Erythroblast (primary cell): ENCODE measurements at places on chromosomes 1 and 21.

DNA sequence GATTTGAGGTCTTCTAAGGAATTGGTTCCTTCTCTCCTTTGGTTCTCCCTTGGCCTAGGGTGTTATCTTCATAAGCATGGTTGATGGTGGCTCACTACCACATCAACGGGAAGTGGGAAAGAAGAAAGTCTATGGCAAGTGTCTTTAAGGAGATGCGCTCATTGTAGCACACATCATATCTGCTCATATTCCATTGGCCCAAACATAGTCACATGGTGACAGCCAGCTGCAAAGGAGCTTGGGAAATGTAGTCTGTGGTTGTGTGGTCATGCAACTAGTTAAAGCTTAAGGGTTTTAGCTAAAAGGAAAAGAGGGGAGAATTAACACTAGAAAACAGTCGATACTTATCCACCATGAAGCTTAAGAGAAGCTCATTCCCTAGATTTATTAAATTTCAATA lies 11.4 kb upstream of the MRPS6 start:
- no peak for DNase-seq

- DNase-seq, result no peak
Measured at GRCh38 chr1:231925864-231926263, 299.3 kb downstream of the DISC1 start.

GRCh38 chr1:194723067-194723466 lies 1536.7 kb upstream of the B3GALT2 start:
- DNase-seq, result no peak

DNA sequence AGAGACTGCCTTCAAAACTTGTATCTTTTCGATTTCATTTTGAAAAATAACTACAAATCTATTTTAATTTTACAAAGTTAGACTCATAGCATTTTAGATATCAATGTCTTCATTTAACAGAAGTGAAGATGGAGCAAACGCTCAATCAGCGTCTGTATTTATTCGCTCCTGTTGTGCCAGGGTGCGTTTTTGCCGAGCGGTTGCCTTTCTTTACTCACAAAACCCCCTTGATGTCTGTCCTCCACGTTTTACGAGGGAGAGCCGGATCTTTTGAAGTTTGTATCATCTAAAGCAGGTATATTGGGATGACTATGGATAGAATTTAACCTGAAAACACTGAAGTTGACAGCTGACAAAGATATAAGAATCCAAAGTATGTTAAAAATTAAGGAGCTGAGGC lies 44.6 kb downstream of the MRPL39 start:
- DNase-seq, result no peak

DNA sequence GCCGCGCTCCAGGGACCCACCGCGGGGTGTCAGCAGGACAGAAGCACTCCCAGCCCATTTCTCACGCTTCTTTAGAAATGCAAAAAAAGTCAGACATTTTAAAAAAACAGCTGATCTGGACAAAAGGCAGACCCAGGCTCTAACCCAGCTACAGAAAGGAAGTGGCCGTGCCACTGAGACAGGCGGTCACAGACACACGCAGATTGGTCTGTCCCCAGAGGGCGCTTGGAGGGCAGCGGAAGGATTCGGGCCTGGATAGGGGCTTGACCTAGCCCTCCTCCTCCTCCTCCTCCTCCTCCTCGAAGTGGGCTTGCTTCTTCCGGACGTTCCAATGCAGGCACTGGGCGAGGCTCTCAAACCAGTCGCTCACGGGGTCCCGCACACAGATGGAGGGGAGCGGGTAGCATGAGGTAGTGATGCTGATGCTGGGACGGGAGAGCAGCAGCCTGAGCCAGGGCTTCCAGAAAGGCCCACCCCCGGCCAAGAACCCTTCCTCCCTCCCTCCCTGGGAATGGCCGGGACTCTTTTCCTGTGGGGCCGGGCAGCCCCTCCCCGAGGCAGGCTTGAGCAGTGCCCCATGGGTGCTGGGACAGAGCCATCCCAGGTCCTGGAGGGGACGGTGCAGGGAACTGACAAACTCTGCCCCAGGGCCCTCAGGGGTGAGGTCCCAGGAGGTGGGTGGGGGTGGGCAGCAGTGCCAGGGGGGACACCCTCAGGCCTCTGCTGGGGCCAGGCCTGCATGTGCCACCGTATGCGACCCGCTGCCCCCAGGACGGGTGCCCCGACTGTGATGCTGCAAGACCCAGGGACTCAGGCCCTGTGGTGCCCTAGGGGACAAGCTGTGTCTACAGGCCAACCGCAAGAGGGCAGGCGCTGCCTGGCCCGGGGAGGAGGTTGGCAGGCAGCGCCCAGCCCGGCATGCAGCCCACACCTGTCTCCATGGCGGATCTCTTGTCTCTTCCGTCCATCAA lies 25.3 kb downstream of the NADK start:
- no peak for DNase-seq

DNA sequence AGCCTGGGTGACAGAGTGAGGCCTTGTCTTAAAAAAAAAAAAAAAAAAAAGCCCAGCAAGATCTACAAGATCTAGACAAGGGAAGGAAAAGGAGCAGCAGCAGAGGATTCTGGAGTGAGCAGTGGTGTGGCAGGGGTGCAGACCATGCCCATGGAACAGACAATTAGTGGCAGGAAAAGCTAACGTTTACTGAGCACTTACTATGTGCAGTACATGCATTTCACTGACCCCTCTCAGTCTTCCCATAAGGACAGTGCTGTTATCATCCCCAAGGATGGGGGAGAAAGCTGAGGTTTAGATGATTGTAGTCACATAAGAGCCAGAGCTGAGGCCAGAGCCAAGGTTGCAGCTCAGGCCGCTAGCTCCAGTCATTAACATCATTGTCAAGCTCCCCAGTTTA lies 5.9 kb downstream of the PODN start:
- DNase-seq, result no peak

DNA sequence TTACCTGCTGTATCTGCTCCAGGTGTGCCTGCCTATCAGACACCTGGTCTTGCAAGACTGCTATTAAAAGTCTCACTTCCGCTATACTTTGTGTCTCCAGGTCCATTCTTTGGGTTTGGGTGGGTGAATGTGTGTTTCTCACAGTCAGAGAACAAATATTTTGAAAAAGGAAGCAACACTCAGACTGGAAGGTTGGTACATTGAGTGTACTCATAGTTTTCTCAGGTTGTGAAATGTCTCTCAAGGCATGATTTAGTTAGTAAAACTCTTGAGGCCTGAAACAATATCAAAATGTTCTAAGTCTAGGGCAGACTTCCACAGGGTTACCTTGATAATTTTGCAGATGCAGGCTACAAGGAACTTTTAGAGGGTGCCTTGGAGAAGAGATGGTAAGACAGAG lies 429.9 kb upstream of the ZRANB2 start:
- DNase-seq, result no peak

- DNase-seq, result no peak
Measured at GRCh38 chr1:78370356-78370755, 120.4 kb upstream of the PTGFR start.

GRCh38 chr1:106700211-106700610 lies 356.3 kb upstream of the PRMT6 start:
- DNase-seq, result no peak

DNA sequence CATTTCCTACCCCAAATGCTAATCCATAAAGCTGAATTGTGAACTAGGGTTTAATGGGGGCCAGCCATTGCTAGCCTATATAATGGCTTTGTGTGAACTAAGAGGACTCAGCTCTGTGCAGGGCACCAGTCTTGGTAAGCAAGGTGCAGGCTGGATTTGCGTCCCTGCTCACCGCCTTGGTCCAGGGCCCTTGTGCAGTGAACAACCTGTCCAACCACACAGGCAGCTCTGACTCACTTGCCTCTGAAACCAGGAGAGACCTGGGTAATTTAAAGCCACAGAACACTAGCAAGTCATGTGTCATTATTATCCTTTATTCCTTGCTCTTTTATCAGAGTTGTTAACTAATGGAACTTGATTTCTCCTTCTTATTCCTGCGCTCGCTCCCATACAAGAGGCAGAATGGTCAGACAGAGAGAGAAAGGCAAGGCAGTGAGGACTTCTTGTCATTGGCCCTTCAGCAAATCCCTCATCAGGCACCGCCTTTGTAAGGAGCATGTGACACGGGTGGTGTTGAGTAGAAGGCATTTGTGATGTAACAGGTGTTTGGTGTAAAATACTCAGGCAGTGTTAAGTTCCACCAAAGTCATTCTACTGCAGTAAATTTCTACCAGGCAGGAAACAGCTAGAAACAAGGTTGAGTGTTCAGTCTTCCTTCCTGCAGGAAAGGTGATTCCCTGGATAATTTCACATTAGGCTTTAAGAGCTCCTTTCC lies 67.3 kb upstream of the OLIG2 start:
- no peak for DNase-seq

DNA sequence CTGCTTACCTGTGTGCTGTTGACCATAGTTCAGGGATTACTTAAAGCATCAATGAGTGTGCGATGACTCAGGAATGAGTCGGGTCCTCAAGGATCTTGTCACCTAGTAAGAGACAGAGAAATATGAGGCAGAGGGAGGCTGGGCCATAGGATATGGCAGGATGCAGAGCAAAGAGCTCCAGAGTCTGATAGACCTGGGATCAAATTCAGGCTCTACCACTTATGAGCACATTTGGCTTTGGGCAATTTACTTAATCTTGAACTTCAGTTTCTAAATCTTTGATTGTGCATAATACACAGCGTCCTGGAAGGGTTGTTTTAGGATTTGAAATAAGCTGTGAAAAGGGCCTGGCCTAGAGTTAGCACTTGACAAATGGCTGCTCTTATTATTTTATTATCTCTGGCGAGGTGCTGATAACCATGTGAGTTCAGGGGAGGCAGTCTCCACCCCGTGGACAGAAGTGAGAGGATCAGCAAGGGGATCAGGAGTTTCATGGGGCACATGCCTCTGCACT lies 94.5 kb downstream of the ROR1 start:
- peak; percentile 4 for DNase-seq

DNA sequence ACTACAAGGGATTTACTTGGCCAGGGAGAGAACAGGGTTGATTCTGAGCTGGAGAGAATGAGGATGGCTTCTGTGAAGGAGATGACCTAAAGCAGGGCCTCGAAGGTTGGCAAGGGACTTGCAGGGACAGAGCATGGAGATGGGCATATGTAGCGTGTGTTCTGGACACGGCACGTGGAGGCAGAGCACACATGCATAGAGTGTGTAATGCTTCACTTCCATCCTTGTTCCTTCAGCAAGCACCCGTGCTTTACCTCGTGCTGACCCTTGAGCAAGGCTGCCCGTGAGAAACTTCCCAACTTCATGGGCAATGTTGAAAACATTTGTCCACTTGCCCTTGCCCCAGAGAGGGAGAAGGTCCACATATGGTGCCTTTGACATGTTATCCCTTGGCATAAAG lies 33.1 kb downstream of the NFIA start:
- peak; percentile 76 for DNase-seq

DNA sequence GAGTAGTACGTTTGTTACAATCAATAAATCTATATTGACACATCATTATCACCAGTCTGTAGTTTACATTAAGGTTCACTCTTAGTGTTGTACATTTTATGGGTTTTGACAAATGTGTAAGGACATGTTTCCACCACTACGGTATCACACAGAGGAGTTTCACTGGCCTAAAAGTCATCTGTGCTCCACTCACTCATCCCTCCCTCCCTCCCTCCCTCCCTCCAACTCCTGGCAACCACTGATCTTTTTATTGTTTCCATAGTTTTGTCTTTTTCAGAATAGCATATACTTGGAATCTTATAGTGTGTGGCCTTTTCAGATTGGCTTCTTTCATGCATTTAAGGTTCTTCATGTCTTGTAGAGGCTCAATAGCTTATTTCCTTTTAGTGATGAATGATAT lies 44.1 kb upstream of the RHOU start:
- DNase-seq, result no peak

- DNase-seq, result peak; percentile 12
Measured at GRCh38 chr1:183580281-183580682, 10.0 kb downstream of the NCF2 start.

DNA sequence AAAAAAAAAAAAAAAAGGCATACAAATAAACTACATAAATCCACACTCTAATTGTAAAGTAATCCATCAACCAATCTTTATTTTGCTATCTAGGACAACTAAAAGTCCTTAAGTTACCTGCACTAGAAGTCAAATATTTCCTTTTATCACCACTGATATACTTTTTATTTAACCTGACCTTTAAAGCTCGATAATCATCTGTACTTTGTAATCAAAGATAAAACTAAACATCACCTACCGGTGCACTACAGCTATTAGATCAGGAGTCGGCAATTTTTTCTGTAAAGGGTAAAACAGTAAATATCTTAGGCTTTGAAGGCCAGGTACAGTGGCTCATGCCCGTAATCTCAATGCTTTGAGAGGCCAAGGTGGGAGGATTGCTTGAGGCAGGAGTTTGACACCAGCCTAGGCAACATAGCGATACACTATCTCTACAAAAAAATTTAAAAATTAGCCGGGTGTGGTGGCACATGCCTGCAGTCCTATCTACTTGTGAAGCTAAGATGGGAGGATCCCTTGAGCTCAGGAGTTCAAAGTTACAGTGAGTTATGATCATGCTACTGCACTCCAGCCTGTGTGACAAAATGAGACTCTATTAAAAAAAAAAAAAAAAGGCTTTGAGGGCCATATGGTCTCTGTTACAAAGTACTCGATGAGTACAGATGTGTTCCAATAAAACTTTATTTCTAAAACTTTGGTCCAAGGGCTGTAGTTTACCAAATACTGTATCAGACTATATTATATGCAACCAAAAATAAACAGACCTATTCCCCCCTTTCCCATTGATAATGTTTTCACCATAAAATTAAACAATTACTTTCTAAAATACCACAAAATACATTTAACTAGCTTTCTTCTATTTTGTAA lies 47.1 kb downstream of the TESK2 start:
- DNase-seq, result peak; percentile 69

DNA sequence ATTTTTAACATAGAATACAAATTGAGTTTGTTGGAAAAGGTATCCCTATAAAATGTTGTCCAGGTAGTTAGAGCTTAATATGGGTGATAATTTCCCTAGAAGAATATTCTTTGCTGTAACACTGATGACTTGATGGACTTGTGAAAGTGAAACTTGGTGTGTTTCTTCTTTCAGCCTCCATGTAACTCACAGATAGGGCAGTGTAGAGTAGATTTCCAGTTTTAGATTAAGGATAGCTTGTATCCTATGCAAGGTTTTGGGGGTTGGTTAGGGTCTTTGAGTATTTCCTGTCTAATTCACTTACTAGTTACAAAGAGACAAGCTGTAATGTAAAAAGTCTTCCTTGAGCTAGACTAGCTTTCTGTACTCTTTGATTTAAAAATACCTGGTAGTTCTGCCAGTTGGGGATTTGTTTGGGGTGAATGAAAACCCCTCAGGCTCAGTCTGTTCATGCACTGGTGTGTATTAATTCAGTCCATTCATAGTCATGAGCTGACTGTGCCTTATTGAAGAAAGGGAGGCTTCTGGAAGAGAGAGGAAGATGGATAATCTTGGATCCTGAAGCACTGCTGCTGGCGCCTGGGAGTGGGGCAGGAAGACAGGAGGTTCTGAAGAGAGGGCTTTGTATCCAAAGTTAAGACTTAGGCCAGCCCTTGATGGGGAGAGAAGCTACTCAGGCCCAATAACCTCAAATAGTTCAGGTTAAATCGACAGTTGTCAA lies 83.6 kb downstream of the CAMTA1 start:
- DNase-seq, result no peak

GRCh38 chr1:247487057-247487456 lies 29.2 kb upstream of the OR2B11 start:
- DNase-seq, result peak; percentile 13
